ENCODE measurements at places on chromosomes 11 and 22. TPM values are rescaled to one million over a fixed set of nuclear protein-coding genes. Genes with fewer than 3 reads are reported as not detected.

Gene KIRREL3
- polyA plus RNA-seq, result 11.7 TPM

- DNase-seq, result no peak
Measured at GRCh38 chr11:70582886-70583641, 184.7 kb downstream of the CTTN start.

- DNase-seq, result no peak
Measured at GRCh38 chr22:30885591-30885990, 83.0 kb downstream of the MORC2 start.

GRCh38 chr11:115493488-115493887 lies 10.7 kb downstream of the CADM1 start:
- DNase-seq, result no peak

Measured in A549 (cell line).